ENCODE measurements at places on chromosomes 4 and X.

GRCh38 chrX:8242431-8243020 is 71.5 kb upstream of the VCX2 start:
- no peak for DNase-seq

- DNase-seq, result no peak
These were observed 89.8 kb upstream of the TNIP3 start for GRCh38 chr4:121253961-121254360.

GRCh38 chr4:28226962-28227361 is 1366.3 kb downstream of the STIM2 start:
- no peak for DNase-seq

- no peak for DNase-seq
These were observed 72.2 kb downstream of the AASDH start for GRCh38 chr4:56315041-56315440.

- DNase-seq, result no peak
These were observed 1527.8 kb downstream of the STIM2 start for GRCh38 chr4:28388471-28388870.

DNA sequence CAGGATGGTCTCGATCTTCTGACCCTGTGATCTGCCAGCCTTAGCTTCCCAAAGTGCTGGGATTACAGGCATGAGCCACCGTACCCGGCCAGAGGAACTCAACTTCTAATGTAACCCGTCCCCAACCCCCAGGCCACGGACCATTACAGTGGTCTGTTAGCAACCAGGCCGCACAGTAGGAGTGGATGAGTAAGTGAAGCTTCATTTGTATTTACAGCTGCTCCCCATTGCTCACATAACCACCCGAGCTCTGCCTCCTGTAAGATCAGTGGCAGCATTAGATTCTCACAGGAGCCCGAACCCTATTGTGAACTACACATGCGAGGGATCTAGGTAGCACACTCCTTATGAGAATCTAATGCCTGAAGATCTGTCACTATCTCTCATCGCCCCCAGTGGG is 119.6 kb downstream of the SHROOM3 start:
- DNase-seq, result no peak

DNA sequence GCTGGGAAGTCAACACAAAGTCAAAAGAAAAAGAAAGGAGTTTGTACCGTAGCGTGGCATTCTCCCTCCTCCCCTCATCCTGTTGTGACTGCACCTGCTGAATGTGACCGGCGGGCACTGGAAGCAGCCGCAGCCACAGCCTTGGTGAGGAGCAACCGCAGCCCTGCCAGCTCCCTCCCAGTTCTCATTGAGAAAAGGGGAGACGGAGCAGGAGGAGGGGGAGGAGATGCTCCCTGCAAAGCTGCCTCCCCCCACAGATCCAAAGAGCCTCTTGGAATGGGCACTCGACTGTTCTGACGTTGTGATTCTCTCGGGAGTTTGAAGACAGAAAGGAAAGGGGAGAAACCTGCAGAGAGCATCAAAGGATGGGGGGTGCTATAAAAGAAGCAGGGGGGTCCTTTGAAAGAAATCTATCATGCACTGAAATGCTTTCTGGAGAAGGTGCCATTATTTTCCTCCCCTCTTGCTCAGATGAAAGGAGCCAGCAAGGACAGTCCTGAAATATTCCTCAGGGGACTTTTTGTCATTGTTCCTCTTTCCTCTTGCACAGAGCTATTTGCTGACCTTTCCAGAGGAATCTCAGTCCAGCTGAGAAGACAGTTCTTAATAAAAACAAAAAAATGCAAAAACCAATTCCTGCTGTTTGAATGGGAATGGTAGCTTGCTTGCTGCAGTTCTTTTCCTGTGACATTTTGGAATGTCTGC is 429.7 kb downstream of the MAPK10 start:
- DNase-seq, result no peak

GRCh38 chr4:112099701-112100297 is 45.5 kb upstream of the FAM241A start:
- peak; percentile 58 for DNase-seq

DNA sequence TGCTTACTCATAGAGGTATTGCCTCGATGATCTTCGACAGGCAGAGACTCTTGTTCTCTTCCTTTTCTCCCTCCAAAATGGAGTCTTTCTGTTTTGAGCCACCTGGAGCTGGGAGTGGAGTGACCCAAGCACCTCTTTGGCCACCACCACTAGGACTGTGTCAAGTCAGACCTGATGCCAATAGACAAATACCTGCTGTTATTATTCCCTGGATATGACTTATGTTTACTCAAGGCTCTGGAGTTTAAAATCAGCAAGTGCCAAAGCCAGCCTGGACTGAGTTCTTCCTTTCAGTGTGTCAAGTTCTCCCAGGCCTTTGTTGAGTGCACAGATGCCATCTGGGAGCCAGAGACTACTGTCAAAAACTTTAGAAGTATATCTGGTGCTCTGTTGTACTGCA is 130.2 kb upstream of the SLC6A14 start:
- DNase-seq, result no peak

DNA sequence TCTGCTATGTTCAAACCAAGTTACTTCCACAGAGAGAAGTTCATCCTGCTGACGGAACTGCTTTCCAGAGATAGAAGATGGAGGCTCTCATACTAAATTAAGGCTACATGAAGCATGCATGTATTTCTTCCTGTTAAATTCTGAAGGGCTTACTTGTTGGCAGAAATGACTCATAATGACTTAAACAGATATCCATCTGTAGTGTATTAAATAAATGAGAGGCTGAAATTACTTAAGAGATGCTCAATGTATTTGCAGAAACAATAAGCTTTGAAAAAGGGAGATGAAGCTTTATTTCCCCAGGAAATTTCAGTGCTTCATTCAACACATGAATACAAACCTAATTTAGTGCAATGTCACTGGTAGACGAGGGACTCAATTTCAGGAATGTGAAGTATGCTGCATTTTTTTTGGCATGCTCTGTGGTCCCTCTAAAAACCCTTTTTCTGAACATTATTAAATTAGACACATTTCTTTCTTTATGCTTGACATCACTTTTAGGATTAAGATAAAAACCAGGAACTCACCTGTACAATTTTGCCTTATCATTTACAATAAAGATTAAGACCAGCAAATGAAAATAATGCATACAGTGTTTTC is 759.1 kb upstream of the POU3F4 start:
- no peak for DNase-seq

DNA sequence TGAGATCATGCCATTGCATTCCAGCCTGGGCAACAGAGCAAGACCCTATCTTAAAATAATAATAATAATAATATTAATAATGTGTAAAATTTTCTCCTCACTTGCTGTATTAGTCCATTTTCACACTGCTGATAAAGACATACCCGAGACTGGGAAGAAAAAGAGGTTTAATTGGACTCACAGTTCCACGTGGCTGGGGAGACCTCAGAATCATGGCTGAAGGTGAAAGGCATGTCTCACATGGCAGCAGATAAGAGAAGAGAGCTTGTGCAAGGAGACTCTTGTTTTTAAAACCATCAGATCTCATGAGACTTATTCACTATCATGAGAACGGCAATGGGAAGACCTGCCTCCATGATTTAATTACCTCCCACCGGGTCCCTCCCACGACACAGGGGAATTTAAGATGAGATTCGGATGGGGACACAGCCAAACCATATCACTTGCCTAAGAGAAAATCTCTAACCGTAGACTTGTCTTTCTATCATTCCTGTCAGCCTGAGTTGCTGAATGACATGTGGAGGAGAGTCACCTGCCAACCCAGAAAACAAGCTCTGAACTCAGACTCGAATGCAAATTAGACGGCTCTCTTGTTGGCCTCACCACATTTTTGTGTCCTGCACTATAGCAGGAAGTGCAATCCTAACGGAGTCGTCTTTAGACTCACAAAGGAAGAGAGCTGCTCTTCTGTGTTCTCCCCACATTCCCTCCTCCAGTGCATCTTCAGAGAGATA is 51.9 kb upstream of the DCTD start:
- DNase-seq, result no peak

DNA sequence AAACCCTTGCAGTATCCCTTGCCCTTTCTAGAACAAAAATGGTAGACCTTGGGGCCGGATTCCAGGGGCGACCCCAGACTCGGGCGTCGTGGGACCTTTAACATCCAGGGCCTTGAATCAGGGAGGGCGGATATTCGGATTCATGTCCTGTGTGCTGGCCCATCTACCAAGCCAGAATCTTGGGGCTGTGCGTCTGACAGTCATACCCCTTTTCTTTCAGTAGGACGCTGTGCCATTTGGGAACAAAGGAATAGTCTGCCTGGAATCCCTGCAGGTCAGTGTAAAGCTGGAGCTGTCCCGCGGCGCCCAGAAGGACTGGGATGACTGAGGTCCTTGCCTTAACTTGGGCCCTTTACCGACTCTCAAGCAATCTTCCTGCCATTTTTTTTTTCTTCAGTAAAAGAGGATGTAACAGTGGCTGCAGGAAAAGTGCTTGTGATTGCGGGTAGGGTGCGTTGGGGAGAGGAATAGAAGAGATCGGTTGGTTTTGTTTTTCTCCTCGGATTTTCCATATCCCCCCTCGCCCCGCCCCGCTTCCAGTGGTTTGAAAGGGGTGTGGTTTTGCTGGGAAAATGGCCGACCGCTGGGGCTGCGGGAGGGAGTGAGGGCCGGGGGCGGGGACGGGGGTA is 518 bp downstream of the ARMCX1 start:
- peak; percentile 15 for DNase-seq

GRCh38 chr4:138458751-138459150 is 216.6 kb upstream of the SLC7A11 start:
- DNase-seq, result no peak

DNA sequence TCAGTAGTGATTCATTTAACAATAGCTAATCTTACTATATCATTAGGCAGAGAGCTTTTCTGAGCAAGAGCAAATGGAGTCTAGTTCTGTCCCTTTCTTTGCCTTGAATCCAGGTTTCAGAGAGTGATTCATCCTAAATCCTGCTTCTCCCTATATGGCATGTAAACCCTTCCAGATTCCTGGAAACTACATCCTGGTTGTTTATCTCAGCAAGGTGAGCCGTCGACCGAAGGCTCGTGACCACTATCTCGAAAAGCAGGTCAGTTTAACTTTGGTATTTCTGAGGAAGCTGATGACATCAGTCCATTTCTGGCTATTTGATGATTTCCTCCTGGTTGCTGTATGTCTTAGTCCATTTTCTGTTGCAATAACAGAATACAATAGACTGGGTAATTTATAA is 40.7 kb upstream of the ERVMER34-1 start:
- DNase-seq, result no peak

DNA sequence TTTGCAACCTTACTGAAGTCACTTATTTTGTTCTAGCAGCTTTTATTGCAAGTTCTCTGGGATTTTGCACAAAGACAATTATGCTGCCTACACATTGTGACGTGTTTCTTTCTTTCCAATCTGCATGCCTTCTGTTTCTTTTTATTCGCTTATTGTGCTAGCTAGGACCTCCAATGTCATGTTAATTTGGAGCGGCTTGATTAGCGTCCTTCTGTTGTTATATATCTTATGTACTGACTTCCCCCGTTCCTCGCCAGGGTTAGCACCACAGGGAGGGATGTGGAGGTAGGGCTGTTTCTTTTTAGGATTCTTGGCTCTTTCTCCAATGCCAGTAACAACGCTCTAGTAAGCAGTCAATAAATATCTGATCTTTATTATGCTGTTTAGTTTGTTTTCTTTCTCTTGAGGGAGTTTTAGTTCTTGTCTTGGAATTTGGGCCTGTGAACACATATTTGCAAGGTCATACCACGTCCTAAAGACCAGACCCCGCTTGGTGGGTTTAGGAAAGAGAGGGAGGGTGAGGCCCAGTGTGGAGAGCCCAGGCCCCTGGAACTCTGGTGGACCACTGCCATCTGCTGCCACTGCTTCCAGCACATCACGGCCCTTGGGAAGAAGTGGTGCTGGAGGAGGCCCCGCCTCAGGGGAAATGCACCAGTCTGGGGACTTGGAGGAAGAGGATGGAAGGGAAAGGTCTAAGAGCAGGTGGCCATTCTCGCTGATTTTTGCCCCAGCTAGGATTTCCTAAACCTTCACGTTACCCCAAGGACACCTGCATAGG is 129.1 kb downstream of the TRIML1 start:
- DNase-seq, result no peak

DNA sequence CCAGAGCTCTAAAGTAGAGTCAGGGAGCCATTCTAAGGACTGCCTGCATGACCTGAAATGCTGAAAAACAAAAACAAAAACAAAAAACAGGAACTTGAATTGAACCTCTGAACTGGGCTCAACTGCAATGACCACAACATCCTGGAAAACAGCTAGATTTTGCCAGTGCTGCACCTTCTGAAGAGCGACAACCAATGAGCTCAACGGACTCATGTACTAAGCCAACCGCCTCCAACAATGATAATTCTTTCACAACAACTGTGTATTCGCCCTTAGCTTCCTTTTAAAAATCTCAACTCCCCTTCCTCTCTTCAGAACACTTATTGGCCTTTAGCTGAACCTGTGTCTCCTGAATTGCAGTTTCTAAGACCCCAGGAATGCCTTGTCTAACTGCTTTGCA is 69.8 kb downstream of the HAUS3 start:
- DNase-seq, result no peak

DNA sequence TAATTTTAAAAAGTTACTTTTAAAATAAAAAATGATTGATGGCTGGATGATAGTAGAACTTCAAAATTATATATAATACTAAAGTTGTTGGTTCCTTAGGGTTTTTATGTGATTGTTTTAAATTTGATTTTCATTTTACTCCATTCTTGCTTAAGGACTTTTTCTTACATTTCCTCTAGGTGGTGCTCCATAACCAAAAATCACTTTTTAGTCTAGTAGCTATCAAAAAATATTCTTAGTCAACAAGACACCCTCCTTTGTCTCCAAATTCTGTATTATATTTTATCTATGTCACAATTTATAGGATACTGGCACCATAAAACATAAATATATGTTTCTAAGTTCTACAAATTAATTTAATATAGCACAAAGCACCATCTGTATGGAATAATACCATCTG is 67.2 kb upstream of the BRWD3 start:
- DNase-seq, result peak; percentile 28

DNA sequence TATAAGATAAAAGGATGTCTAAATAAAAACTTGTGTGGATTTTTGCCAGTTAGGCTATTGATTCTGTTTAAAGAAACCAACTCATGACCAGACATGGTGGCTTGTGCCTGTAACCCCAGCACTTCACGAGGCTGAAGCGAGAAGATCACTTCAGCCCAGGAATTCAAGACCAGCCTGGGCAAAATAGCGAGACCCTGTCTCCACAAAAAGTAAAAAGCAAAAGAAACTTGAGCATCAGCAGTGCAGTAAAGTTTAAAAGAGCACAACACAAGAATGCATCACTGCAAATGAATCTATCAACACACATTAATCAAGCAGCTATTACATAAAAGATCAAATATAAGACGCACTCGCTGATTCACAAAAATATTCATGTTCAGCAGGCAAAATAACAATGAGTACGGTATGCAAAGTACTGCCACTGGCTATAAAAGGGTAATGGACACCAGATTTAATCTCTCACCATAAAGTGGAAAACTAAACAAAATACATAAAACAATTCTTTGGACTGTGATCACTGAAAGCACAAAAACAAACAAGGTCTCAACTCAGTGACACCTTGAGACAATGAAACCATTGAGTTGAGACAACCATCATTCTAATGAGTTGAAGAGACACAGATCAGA is 41.3 kb downstream of the LRBA start:
- DNase-seq, result no peak

GRCh38 chr4:94852616-94853015 is 94.9 kb downstream of the BMPR1B start:
- DNase-seq, result no peak

GRCh38 chr4:137267024-137267423 is 265.3 kb downstream of the PCDH18 start:
- no peak for DNase-seq

GRCh38 chr4:610411-611261 is 14.7 kb upstream of the PDE6B start:
- no peak for DNase-seq
